ENCODE measurements at places on chromosomes 2 and 18. TPM values are rescaled to one million over a fixed set of nuclear protein-coding genes. Genes with fewer than 3 reads are reported as not detected.

IL36G gene
- total RNA-seq, result not detected

LONRF2 gene
- total RNA-seq, result not detected

GPR45 gene
- total RNA-seq, result 0.21 TPM

CD302 gene
- total RNA-seq, result 5.2 TPM

NLRC4 gene
- not detected for total RNA-seq

IL1RL2 gene
- total RNA-seq, result not detected

SULT1C2 gene
- 0.85 TPM for total RNA-seq

MFSD2B gene
- total RNA-seq, result not detected

CELF4 gene
- 0.44 TPM for total RNA-seq

GKN2 gene
- total RNA-seq, result 0.36 TPM

AFF3 gene
- total RNA-seq, result 12.2 TPM

NETO1 gene
- total RNA-seq, result 12.8 TPM

ABHD1 gene
- 0.31 TPM for total RNA-seq

PSMA8 gene
- not detected for total RNA-seq

RBM44 gene
- total RNA-seq, result 0.44 TPM

SRBD1 gene
- 18.2 TPM for total RNA-seq

FOXI3 gene
- total RNA-seq, result 0.69 TPM

IL36B gene
- not detected for total RNA-seq

REG3G gene
- total RNA-seq, result not detected

RESP18 gene
- not detected for total RNA-seq

RTKN gene
- 65.4 TPM for total RNA-seq

SP100 gene
- total RNA-seq, result 8.3 TPM

ABCB11 gene
- total RNA-seq, result 1.9 TPM

BZW1 gene
- 302 TPM for total RNA-seq

ACMSD gene
- not detected for total RNA-seq

SLC30A3 gene
- total RNA-seq, result not detected

UGT1A6 gene
- total RNA-seq, result not detected

ESPNL gene
- total RNA-seq, result 0.82 TPM

RAB31 gene
- total RNA-seq, result 88.8 TPM

FAM124B gene
- 269 TPM for total RNA-seq

ZDBF2 gene
- total RNA-seq, result 38.1 TPM

APCDD1 gene
- 3.1 TPM for total RNA-seq

CYTIP gene
- total RNA-seq, result not detected

DIPK1C gene
- total RNA-seq, result 0.21 TPM

MC5R gene
- 0.56 TPM for total RNA-seq

WNT10A gene
- not detected for total RNA-seq

IRS1 gene
- 0.72 TPM for total RNA-seq

STARD7 gene
- 83.4 TPM for total RNA-seq

RNPEPL1 gene
- 29.2 TPM for total RNA-seq

LHCGR gene
- not detected for total RNA-seq

FZD7 gene
- total RNA-seq, result 42.2 TPM

CYP27C1 gene
- total RNA-seq, result 6.4 TPM

CSRNP3 gene
- 14.6 TPM for total RNA-seq

ASPRV1 gene
- total RNA-seq, result 0.87 TPM

STK39 gene
- 14.3 TPM for total RNA-seq

KLHL29 gene
- total RNA-seq, result 17.5 TPM

PPIG gene
- 50.8 TPM for total RNA-seq

FBXO36 gene
- total RNA-seq, result 3.6 TPM

ALLC gene
- 0.26 TPM for total RNA-seq

EGR4 gene
- total RNA-seq, result 0.15 TPM

SPATA3 gene
- total RNA-seq, result not detected

MDH1B gene
- total RNA-seq, result 2.3 TPM
